ENCODE measurements at places on chromosomes 7 and 10. TPM values are rescaled to one million over a fixed set of nuclear protein-coding genes. Genes with fewer than 3 reads are reported as not detected.
A peak's percentile ranks its signal among the peaks of the same experiment; 100 is the strongest.

GRCh38 chr10:38003588-38003987 lies 6.9 kb upstream of the ZNF33A start:
- no peaks in the 10 kb centered on the region for H3K27me3 ChIP-seq
- H3K4me1 ChIP-seq, result no peaks in the 10 kb centered on the region
- DNase-seq, result no peak
- H3K27ac ChIP-seq, result no peak overlapping the region

- no peak for DNase-seq
- no peaks in the 10 kb centered on the region for H3K4me1 ChIP-seq
- H3K27me3 ChIP-seq, result no peaks in the 10 kb centered on the region
- no peaks in the 10 kb centered on the region for H3K36me3 ChIP-seq
- H3K4me3 ChIP-seq, result no peak overlapping the region
Observed at GRCh38 chr7:84677117-84677732, 482.6 kb upstream of the SEMA3A start.

- no peaks in the 10 kb centered on the region for H3K4me1 ChIP-seq
- no peaks in the 10 kb centered on the region for H3K27me3 ChIP-seq
- no peaks in the 10 kb centered on the region for H3K36me3 ChIP-seq
Observed at GRCh38 chr10:129790715-129791446, 173.2 kb downstream of the EBF3 start.

GRCh38 chr7:2641406-2642393 lies 9.9 kb downstream of the TTYH3 start:
- H3K36me3 ChIP-seq, result no peaks in the 10 kb centered on the region
- H3K4me3 ChIP-seq, result no peak overlapping the region
- DNase-seq, result no peak
- peak overlapping the region; percentile 42 for H3K27ac ChIP-seq
- H3K4me1 ChIP-seq, result peaks cover 68% of the 10 kb centered on the region

DNA sequence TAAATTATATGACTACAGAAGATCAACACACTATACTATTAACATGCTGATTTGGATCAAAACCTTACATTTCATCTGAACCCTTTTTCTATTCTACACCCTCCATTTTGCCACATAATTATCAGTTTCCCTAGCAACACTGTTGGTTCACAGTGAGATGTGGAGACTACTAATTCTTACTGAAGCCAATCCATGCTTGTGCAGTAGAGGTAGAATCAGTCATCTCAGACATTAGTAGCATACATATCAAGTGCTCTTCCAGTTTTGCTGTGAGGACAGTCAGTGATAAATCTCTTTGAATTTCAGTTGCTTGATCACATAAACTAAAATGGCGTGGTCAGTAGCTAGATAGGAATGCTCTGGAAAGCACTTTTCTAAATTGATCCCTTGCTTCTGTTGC lies 70.3 kb downstream of the PON1 start:
- no peak overlapping the region for H3K27ac ChIP-seq
- H3K27me3 ChIP-seq, result no peaks in the 10 kb centered on the region
- no peak overlapping the region for H3K4me3 ChIP-seq
- DNase-seq, result no peak
- H3K36me3 ChIP-seq, result no peaks in the 10 kb centered on the region
- H3K4me1 ChIP-seq, result no peaks in the 10 kb centered on the region

DNA sequence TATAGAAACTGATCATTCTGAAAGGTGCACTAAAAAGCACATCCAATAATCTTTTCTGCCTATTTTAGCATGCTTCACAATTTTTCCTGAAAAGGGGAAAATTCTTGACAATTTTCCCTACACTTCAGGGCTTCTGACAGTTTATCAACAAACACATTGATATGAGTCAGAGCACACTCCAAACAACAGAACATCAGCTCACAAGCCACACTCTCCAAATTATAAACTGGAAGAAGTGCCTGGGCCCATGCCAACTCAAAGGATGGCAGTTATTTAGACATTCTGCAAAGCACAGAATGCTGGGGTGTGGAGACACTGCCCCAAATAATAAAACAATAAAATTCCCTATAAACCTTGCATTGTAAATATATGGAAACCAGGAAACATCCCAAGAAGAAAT lies 90.8 kb downstream of the ELAPOR2 start:
- no peaks in the 10 kb centered on the region for H3K27me3 ChIP-seq
- DNase-seq, result no peak
- no peaks in the 10 kb centered on the region for H3K36me3 ChIP-seq
- no peak overlapping the region for H3K4me3 ChIP-seq

DNA sequence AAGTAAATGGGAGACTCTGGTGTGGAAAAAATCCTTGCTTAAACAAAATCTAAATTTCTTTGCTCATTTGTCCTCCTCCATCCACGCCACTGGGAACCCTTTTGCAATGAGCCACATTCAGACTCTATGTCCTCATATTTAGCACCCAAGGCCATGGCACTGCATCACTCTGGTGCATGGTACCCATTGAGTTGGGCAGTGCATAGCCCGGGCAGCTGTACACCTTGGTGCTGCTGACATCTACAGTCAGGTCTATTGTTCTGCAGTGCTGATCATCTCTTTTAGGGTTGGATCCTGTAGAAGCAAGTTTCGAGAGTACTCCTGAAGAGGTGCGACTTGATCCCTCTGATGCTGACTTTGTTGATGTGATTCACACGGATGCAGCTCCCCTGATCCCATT lies 6.8 kb downstream of the PNLIPRP1 start:
- H3K4me1 ChIP-seq, result no peaks in the 10 kb centered on the region
- H3K27me3 ChIP-seq, result no peaks in the 10 kb centered on the region
- H3K4me3 ChIP-seq, result no peak overlapping the region
- H3K36me3 ChIP-seq, result no peaks in the 10 kb centered on the region

DNA sequence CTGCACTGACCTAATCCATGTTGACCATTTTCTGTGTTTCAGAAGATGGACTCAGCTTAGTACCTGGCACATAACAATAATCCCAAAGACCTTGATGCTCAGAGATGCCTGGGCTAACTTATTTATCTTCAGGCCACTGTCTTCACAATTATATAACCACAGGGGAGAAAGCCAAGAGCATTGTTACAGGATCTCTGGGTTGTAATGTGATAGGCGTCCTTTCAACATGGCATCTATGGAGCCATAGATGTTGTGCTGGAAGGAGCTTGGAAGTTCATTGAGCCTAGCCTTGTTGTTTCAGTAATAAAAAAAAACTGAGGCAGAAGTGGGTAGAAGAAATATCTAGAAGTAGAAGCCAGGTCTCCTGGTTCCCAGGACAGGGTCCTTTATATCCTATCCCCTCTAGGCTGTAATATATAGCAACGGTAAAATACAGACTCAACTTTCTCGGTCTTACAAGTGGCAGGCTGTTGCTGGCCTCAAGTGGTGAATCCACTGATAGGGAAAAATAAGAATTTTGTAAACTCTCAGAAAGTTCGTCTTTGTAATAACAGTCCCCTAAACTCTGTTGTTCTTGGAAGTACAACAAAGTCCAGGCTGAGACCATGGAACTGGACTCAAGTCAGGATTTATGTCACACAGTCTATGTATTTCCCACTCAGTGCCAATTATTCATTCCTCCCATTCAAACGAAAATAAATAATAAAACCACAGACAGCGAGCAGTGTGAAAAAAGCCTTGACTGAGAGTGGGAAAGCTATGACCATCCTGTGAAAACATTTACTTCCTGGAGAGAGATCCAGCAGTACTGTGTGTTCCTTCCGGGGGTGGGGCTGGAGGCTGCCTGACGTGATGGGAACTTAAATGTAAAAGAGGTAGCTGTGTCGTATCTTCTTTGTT lies 277.6 kb downstream of the REEP3 start:
- H3K4me3 ChIP-seq, result no peak overlapping the region
- H3K36me3 ChIP-seq, result no peaks in the 10 kb centered on the region
- H3K27me3 ChIP-seq, result no peaks in the 10 kb centered on the region
- H3K27ac ChIP-seq, result no peak overlapping the region
- DNase-seq, result no peak

DNA sequence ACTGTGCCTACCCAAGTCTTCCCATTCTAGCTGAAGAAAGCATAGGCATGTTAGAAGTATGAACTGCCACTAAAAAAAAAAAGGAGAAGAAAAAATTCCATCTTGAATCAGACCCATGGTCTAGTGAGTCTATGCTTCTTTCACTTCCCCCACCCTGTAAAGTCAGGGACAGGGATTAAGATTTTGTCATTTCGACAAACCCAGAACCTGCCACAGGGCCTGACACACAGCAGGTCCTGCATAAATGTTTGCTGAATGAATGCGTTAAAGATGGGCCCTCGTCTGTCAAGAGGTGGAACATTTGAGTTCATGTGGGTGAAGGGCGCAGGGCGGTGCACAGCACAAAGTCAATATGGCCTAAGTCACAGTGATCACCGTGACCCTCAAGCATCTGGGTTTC lies 4.9 kb downstream of the HIPK2 start:
- no peak for DNase-seq
- H3K36me3 ChIP-seq, result peaks cover 3% of the 10 kb centered on the region
- H3K4me3 ChIP-seq, result no peak overlapping the region

- H3K27ac ChIP-seq, result no peak overlapping the region
- H3K27me3 ChIP-seq, result no peaks in the 10 kb centered on the region
- no peak for DNase-seq
- H3K36me3 ChIP-seq, result no peaks in the 10 kb centered on the region
- H3K4me3 ChIP-seq, result no peak overlapping the region
Observed at GRCh38 chr10:43728425-43728824, 79.7 kb upstream of the ZNF32 start.

DNA sequence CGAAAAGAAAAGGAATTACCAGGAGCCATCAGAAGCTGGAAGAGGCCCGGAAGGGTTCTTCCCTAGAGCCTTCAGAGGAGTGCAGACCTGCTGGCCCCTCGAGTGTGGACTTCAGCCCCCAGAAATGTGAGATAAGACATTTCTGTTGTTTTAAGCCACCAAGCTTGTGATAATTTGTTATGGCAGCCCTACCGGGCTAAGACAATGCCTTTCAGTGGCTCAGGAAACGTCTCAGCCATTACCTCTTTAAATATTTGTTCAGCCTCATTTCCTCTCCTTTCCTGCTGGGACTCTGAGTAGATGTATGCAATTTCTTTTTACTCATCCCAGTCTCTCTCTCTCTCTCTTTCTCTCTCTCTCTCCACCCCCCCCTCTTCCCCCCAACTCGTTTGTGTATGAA lies 174.7 kb upstream of the GRB10 start:
- no peaks in the 10 kb centered on the region for H3K36me3 ChIP-seq
- no peak overlapping the region for H3K4me3 ChIP-seq
- H3K27me3 ChIP-seq, result no peaks in the 10 kb centered on the region
- DNase-seq, result no peak

- H3K4me3 ChIP-seq, result no peak overlapping the region
- DNase-seq, result no peak
- H3K27me3 ChIP-seq, result no peaks in the 10 kb centered on the region
- no peak overlapping the region for H3K27ac ChIP-seq
- H3K36me3 ChIP-seq, result no peaks in the 10 kb centered on the region
Observed at GRCh38 chr7:106575138-106575823, 85.7 kb downstream of the CCDC71L start.

- H3K4me1 ChIP-seq, result peaks cover 25% of the 10 kb centered on the region
- H3K27me3 ChIP-seq, result no peaks in the 10 kb centered on the region
- H3K36me3 ChIP-seq, result peaks cover 15% of the 10 kb centered on the region
Observed at GRCh38 chr7:44643206-44643605, 36.8 kb downstream of the OGDH start.

DNA sequence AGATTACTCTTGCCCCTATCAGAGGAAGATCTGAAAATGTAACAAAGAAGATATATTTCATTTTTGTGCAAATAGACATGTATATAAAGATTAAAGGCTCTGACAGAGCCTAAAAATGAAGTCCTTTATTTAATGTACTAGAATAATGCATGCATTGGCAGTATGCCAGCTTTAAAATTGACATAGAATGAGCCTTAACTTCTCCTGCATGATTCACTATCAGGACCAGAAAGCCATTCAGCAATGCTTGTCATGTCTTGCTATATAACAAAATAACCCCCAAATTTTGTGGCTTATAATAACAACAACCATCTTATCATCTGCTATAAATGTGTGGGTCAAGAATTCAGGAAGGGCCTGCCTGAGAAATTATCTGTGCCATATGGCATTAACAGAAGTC lies 411.9 kb downstream of the GRM8 start:
- no peaks in the 10 kb centered on the region for H3K4me1 ChIP-seq
- H3K36me3 ChIP-seq, result no peaks in the 10 kb centered on the region
- no peak for DNase-seq
- H3K4me3 ChIP-seq, result no peak overlapping the region
- no peak overlapping the region for H3K27ac ChIP-seq

DNA sequence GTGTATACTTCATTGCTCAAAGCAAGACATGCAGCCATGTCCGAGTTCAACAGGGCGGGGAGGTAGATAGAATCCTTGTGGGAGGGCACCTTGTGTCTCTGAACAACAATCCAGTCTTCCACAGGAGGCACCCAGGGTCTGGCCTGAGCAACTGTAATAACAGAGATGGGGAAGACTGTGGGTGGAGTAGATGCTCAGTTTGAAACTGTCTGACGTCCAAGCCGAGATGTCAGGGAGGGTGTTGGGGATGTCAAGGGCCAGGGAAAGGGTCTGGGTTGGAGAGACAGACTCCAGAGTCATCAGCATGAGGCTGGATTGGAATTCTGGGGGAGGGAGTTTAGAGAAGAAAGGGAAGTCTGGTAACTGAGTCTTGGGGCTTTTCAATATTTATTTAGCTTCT lies 88.0 kb downstream of the FANK1 start:
- no peak overlapping the region for H3K4me3 ChIP-seq
- H3K27ac ChIP-seq, result no peak overlapping the region
- DNase-seq, result no peak
- peaks cover 5% of the 10 kb centered on the region for H3K4me1 ChIP-seq

- H3K36me3 ChIP-seq, result no peaks in the 10 kb centered on the region
- H3K4me1 ChIP-seq, result no peaks in the 10 kb centered on the region
- H3K27me3 ChIP-seq, result no peaks in the 10 kb centered on the region
- no peak overlapping the region for H3K27ac ChIP-seq
Observed at GRCh38 chr7:106652092-106652491, 8.9 kb downstream of the CCDC71L start.

LRMDA gene
- total RNA-seq, result 1.4 TPM

MOGAT3 gene
- total RNA-seq, result not detected

SCART1 gene
- total RNA-seq, result 9.9 TPM

FBXO24 gene
- total RNA-seq, result 0.88 TPM

DDX21 gene
- 59.8 TPM for total RNA-seq

CDH23 gene
- total RNA-seq, result 4.3 TPM

NUTM2E gene
- not detected for total RNA-seq

FXYD4 gene
- not detected for total RNA-seq

KIAA1549 gene
- total RNA-seq, result 0.08 TPM

TFR2 gene
- 13.8 TPM for total RNA-seq

TBX20 gene
- not detected for total RNA-seq

Data from natural killer cell (primary cell).